ENCODE measurements at places on chromosomes 12 and 14.

- DNase-seq = no peak
Measured at GRCh38 chr12:18861287-18861858, 123.5 kb downstream of the CAPZA3 start.

DNA sequence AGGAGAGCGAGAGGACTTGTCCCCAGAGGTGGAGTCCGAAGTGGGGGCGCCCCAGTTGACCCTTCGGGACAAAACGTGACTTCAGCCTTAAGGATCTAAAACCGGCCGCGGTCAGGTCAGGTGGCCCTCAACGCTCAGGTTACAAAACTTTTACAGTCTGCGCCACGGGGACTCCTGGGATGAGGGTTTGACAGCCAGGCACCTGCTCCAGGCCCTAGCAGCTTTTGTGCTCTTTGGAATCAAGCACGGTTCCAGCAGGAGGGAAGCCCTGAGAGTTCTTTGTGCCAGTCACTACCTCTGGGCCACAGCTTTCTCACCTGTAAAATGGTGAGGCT, 337 bp downstream of the ZC2HC1C start:
- no peak for DNase-seq

DNA sequence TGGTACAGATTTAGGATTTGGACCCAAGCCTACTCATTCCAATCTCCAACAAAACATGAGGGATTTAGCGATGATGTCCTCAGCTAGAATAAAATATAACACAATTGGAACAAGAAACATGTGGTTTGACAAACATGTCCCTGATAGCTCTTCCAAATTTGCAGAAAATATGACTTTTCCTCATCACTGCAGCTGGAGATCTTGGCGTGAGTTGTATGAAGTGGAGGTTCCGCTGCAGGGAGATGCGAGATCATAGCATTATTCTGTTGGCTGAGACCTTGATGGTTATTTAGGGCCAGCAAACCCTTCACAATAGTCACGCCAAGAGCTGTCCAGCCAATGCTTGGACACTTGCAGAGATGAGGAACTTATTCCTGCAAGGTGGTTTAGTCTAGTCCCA, 413.4 kb upstream of the TBX3 start:
- no peak for DNase-seq

DNA sequence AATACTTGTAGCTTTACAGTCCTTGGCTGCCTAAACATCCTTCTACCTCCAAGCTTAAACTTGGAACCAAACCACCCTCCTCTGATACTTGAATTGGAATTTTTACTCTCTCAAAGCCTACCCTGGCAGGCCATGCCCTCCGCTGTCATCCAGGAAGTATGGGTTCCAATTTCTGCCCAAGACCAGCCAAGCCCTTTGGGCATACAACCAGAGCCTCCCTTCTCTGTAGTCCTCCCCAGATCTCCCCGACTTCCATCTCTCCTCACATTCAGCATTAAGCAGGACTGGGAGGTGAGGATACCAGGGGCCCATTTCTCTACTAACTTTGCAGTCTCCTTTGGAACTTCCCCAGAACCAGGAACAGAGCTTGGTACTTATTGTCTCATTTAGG, 369 bp upstream of the DHH start:
- no peak for DNase-seq

GRCh38 chr12:43982544-43982943, 146.7 kb downstream of the TMEM117 start:
- no peak for DNase-seq

GRCh38 chr12:18849761-18850160, 111.8 kb downstream of the CAPZA3 start:
- DNase-seq = no peak

GRCh38 chr12:104560881-104561280, 104.1 kb downstream of the CHST11 start:
- no peak for DNase-seq

DNA sequence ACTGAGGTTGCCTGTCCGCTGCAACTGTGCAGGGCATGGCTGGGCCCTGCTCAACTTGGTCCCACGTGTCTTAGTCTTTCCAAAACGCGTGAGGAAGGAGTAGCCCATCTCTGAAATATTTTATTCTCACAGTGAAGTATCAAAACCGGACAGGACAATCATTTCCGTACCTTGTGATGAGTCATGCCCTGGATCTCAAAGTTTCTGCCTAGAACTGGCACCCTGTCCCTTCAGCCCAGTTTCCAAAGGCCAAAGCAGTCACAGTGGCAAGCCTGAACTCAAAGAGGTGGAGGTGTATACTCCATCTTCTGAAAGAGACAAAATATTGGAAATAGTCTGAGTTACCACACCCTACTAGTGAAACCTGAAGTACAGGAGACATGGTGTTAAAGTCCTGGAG, 28.5 kb upstream of the SRGAP1 start:
- DNase-seq = no peak

DNA sequence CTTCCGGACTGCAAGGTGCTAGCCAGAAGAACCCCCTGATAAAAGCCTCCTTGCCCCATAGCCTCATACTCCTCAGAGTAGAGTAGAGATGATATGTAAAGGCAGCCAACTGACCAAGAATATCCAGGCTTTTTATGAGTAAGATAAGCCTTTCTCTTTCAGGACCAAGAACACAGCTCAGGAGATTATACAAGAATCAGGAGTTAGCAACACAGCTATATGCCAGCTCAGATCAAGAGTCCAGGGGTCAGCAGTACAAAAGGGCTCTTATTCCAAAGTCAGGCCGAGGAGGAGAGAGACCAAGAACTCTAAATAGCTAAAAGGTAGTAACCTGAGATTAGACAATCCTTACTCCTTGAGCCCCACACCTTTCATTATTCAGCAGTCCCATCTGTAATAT, 135.3 kb downstream of the BTG1 start:
- no peak for DNase-seq

DNA sequence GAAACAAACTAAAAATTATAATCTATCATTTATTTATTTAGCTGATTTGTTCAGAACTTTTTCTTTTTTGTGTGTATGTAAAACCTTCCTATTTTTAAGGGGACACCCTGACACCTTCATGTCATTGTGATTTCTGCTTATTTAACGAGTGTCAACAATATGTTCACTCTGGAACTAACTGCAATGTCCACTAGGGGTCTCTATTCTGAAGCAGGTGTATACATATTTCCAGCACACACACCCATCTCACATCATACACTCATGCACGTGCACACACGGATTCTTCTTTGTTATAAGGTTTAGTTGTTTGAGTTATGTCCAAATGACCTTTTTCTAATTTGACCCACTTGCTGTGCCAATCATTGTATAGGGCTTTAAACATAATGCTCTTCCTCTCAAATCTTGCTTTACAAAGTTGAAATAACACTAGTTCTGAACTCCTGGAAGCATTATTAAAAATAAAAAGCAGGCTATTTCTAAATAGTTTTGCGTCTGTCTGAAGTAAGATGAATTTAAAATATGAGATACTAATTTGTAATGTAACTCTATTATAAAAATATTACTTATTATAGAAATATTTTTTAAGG, 15.5 kb downstream of the E2F7 start:
- DNase-seq = peak; percentile 62
